NCI-H2081 treated with DMSO at 0.1 percent for 48 hours (cell line): ENCODE measurements at places on chromosomes 5 and 9.

GRCh38 chr5:166509085-166509484 lies 1782.4 kb upstream of the WWC1 start:
- DNase-seq, result no peak

GRCh38 chr5:43993634-43994351 lies 390.8 kb downstream of the NNT start:
- no peak for DNase-seq

GRCh38 chr5:134524826-134525682 lies at the start of gene JADE2:
TSS of gene JADE2 (plus strand) at chr5:134525670. CDS start at chr5:134535858, 10,188 bp downstream.
- no peak for DNase-seq

GRCh38 chr9:16828340-16829281 lies 41.9 kb downstream of the BNC2 start:
- no peak for DNase-seq

DNA sequence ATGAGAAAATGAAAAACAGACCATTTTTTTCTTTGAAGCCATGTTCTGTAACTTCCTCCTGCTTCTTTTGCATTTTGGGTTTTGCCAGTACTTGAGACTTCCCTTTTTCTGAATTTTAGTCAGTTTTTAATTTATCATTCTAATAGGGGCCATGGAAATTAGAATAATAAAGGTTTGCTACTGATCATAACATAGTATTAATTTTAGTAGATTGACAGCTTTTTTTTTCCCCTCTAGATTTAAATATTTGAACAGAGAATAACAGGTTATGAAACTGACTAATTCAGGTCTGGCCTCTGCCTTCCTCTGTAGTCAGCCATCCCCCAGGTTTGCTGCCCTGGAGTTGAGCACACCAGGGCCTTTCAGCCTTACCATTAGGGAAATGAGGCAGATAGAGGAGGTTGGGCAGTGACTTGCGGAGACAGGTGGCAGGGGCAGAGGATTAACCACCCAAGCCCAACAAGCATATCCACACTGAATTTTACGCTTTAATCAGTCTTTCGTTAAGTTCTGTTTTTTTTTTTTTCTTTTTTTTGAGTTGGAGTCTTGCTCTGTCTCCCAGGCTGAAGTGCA lies 80.1 kb upstream of the TNFAIP8 start:
- no peak for DNase-seq

- DNase-seq, result no peak
Measured at GRCh38 chr5:9653811-9654210, 23.7 kb upstream of the TAS2R1 start.

DNA sequence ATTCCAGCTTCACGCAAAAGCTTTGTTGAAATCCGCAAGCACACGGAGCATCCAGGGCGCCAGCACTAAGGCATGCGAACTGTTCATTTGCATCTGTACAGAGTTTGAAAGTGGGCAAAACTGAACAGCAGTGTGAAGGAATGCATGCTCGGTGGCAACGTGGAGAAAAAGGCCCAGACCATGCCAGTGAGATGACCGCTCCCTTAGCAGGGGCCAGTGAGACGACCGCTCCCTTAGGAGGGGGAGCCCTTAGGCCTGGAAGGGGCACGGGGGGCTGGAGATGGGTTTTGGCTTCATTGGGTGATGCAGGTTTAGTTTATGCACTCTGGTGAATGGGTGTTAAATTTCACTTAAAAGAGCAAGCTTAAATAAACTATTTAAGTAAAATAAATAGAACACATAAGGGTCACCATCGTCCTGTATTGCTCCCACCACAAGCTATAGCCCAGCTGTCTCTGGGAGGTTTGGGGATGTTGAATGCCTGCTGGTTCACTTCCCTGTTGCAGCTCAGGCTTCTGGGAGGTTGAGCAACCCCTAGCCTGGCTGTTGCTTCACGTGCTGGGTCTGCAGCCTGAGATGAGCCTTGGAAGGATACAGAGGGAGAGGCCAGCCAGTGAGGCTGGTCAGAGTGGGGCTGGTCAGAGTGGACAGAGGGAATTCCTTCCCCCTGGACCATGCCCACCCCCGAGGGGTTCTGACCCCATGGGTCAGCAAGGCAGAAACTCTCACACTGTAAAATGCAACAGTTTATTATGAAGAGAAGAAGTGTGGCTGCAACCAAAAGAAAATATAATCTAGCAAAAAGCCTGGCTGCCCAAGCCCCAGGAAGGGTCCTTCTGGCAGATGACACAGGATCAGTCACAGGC lies 4.6 kb upstream of the FCN1 start:
- no peak for DNase-seq
